Pericardium fibroblast (primary cell): ENCODE measurements at places on chromosomes 3 and 15. TPM values are rescaled to one million over a fixed set of nuclear protein-coding genes. Genes with fewer than 3 reads are reported as not detected.

The XCR1 gene
- total RNA-seq = not detected in 2 replicates

The LYZL4 gene
- total RNA-seq = not detected in 2 replicates

The CSPG4 gene
- total RNA-seq = 8.2 and 17.9 TPM in 2 replicates

The GPR171 gene
- total RNA-seq = not detected in 2 replicates

The FSIP1 gene
- total RNA-seq = 1.7 TPM in 1 of 2 replicates, not detected in the other

The TRIM59 gene
- 4.1 and 10.7 TPM in 2 replicates for total RNA-seq

The SERF2 gene
- 1,436 and 2,107 TPM in 2 replicates for total RNA-seq

The FBXL22 gene
- 0.09 and 0.12 TPM in 2 replicates for total RNA-seq

The ITGA11 gene
- total RNA-seq = 15.3 and 16.8 TPM in 2 replicates

The ARID3B gene
- total RNA-seq = 0.23 and 0.26 TPM in 2 replicates

The BCL2A1 gene
- 0.12 TPM in 1 of 2 replicates, not detected in the other for total RNA-seq

The EXOSC7 gene
- total RNA-seq = 39.4 and 47.5 TPM in 2 replicates

The C3orf20 gene
- total RNA-seq = 0.09 and 0.35 TPM in 2 replicates

The GOLGA8G gene
- total RNA-seq = not detected in 2 replicates

The IL5RA gene
- not detected in 2 replicates for total RNA-seq

The ZNF660 gene
- 1.3 and 1.9 TPM in 2 replicates for total RNA-seq

The LHFPL4 gene
- under 0.01 TPM in 1 of 2 replicates, not detected in the other for total RNA-seq

The ZBBX gene
- total RNA-seq = not detected in 2 replicates

The FRMD4B gene
- 3.0 and 6.0 TPM in 2 replicates for total RNA-seq

The PIK3CA gene
- 17.0 and 20.4 TPM in 2 replicates for total RNA-seq

The LDHAL6B gene
- not detected in 2 replicates for total RNA-seq

The TTC21A gene
- total RNA-seq = 0.93 and 2.5 TPM in 2 replicates

The PLA2G4B gene
- 0.47 and 3.4 TPM in 2 replicates for total RNA-seq

The RNU6-1 gene
- not detected in 2 replicates for total RNA-seq

The TMCO5A gene
- not detected in 2 replicates for total RNA-seq

The CLDN11 gene
- total RNA-seq = 257 and 430 TPM in 2 replicates

The BNC1 gene
- 4.5 and 10.2 TPM in 2 replicates for total RNA-seq

The PLIN1 gene
- total RNA-seq = 0.26 and 1.2 TPM in 2 replicates

The CLSTN2 gene
- 0.58 and 2.8 TPM in 2 replicates for total RNA-seq

The UQCRC1 gene
- total RNA-seq = 166 and 222 TPM in 2 replicates

The ARRDC4 gene
- 15.9 and 30.5 TPM in 2 replicates for total RNA-seq

The UBR1 gene
- total RNA-seq = 10.8 and 18.8 TPM in 2 replicates

The NUP210 gene
- total RNA-seq = under 0.01 TPM in 1 of 2 replicates, not detected in the other

The CD80 gene
- under 0.01 TPM in 1 of 2 replicates, not detected in the other for total RNA-seq

The B3GNT5 gene
- total RNA-seq = 5.8 and 6.8 TPM in 2 replicates

The GOLGA8N gene
- total RNA-seq = 0.85 and 2.3 TPM in 2 replicates

The COLQ gene
- total RNA-seq = 0.09 and 0.23 TPM in 2 replicates

The CXCR6 gene
- not detected in 2 replicates for total RNA-seq

The CPN2 gene
- not detected in 2 replicates for total RNA-seq

The ELL3 gene
- total RNA-seq = 0.85 and 3.7 TPM in 2 replicates

The RTP1 gene
- not detected in 2 replicates for total RNA-seq

The SUCNR1 gene
- not detected in 2 replicates for total RNA-seq
